ENCODE measurements at places on chromosomes 11 and 22. TPM values are rescaled to one million over a fixed set of nuclear protein-coding genes. Genes with fewer than 3 reads are reported as not detected.

The KRTAP5-1 gene
- total RNA-seq, result not detected

The PANX2 gene
- total RNA-seq, result 5.1 TPM

The ANKK1 gene
- not detected for total RNA-seq

The CHRDL2 gene
- total RNA-seq, result not detected

The TSPAN32 gene
- total RNA-seq, result not detected

The EHBP1L1 gene
- 19.7 TPM for total RNA-seq

The RFPL3 gene
- total RNA-seq, result not detected

The FJX1 gene
- 26.6 TPM for total RNA-seq

The ADSL gene
- 86.2 TPM for total RNA-seq

The BANF1 gene
- total RNA-seq, result 246 TPM

The SLC22A6 gene
- total RNA-seq, result not detected

The CDC42EP1 gene
- 146 TPM for total RNA-seq

The CEP57 gene
- 35.2 TPM for total RNA-seq

The ARVCF gene
- total RNA-seq, result 105 TPM

The RIC3 gene
- not detected for total RNA-seq

The F2 gene
- not detected for total RNA-seq

The RBMXL2 gene
- 0.51 TPM for total RNA-seq

The DDX10 gene
- 35.2 TPM for total RNA-seq

The MOB2 gene
- 38.2 TPM for total RNA-seq

The KCNJ11 gene
- not detected for total RNA-seq

The PYGM gene
- total RNA-seq, result 0.39 TPM

The GSC2 gene
- total RNA-seq, result not detected

The RAB39A gene
- not detected for total RNA-seq
